ENCODE measurements at places on chromosomes 11 and 22. TPM values are rescaled to one million over a fixed set of nuclear protein-coding genes. Genes with fewer than 3 reads are reported as not detected.

DNA sequence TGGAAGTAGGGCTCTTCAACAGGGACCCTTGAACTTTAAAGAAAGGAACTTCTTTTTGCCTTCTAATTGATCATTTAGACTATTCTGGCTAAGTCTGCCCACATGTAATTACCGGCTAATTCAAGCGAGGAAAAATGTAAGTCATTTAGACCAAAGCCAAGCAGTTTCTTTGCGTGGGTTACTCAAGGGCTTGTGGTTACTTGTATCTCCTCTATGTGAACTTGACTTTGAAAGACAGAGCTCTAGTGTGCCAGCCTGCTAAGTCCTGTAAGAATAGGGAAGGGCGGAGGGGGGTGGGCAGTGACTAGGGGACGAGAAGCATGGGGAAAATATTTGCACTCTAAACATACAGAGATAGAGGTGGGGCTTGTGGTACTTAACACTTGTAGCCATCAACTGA is 145.2 kb upstream of the TEAD1 start:
- DNase-seq: no peak

- no peak for DNase-seq
Measured at GRCh38 chr11:86161336-86161735, 83.2 kb upstream of the EED start.

DNA sequence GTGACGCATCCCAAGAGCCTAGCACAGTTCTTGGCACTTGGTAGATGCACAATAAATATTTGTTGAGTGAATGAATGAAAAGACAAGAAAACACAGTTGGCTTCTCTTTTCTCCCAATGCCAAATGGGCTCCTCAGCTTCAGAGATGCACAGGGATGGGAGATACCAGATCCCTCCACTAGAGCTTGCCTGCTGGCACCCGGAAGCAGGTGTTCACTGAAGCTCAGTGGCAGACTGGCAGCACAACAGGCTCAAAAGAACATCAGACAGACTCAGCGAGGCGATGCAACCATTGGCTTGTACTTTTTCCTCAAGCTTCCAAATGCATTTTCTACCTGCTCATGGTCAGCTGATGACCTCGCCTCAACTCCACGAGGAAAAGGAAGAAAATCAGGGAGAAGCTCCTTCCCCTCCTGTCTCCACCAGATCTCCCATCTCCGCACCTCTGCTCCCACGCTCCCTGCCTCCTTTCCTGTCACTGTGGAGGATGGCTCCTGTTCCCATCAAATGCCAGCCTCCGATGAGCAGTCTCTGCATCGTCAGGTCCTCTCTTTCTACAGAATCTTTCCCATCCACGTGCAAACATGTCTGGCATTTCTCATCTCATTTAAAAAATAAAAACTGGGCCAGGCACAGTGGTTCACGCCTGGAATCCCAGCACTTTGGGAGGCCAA is 5.8 kb downstream of the RAPSN start:
- DNase-seq: no peak

DNA sequence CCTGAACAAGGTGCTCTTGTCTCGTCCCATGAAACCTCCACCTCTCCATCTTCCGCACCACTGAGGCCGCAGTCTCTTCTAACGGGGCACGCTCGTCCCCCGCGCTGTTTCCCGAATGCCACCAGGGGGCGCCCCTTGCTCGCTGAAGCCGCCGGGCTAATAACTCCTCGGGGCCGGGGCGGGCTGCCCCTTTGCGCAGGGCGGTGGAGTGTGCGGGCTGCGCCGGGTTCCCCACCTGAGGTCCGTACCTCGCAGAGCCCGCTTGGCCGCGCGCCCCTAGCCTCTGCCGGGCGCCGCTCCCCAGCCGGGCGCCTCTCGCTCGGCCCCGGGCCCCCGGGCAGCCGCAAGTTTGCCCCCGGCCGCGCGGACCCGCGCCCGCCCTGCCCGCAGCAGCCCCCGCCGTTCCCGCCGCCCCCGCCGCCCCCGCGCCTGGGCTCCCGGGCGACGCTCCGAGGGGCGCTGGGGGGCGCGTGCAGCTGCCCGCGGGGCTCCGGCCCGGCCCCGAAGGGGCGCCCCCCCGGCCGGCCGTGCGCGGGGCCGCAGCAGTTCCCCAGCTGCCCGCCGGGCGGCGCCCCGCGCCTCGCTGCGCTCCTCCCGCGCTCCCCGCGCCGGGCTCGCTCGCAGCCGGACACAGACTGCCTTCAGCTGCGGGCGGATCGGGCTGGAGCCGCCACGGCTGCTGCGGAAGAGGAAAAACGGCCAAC is at the start of gene GRIK4:
Gene GRIK4 (plus strand): TSS at position 633 of the 704 bp plus-strand sequence. CDS start 148,571 bp downstream, outside the sequence.
- DNase-seq: peak; percentile 67

Gene VWA5A
- 14.7 TPM for polyA plus RNA-seq

GRCh38 chr11:19632499-19632834 is 80.2 kb upstream of the NAV2 start:
- no peak for DNase-seq

Gene FBXO3
- 65.8 TPM for polyA plus RNA-seq

DNA sequence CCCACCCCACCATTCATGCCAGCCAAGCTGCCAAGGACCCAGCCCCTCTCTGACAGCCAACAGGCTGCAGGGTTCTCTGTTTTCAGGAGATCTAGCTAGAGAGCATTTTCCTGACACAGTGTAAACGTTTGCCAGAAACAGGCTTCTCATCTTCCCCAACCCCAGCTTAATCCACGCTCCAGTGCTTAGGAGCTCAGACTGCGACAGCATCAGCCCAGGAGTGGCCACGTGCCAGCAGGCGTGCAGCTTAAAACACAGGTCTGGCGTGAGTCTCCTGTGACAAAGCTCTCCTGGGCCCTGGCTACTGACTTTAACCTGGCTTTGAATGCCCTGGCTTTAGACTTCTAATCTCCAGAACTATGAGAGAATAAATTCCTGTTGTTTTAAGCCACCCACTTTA is 66.6 kb downstream of the GALNT18 start:
- DNase-seq: peak; percentile 50

DNA sequence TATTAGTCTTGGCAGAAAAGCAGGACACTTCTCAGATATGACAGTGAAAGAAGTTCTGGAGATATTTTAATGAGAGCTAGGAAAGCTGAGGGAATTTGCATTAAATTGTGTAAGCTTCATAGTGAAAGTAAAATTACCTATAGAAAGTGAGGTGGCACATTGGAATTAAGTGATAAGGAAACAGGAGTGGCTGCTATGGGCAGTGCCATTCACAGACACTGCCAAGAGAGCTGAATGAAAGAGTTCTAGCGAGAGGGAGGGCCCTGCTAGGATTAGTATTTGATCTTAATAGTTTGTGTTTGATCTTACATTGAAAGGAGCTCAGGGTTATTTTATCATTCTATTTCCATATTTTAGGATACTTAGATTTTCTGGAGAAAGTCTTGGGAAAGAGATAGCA is 351.9 kb downstream of the DDX10 start:
- no peak for DNase-seq

DNA sequence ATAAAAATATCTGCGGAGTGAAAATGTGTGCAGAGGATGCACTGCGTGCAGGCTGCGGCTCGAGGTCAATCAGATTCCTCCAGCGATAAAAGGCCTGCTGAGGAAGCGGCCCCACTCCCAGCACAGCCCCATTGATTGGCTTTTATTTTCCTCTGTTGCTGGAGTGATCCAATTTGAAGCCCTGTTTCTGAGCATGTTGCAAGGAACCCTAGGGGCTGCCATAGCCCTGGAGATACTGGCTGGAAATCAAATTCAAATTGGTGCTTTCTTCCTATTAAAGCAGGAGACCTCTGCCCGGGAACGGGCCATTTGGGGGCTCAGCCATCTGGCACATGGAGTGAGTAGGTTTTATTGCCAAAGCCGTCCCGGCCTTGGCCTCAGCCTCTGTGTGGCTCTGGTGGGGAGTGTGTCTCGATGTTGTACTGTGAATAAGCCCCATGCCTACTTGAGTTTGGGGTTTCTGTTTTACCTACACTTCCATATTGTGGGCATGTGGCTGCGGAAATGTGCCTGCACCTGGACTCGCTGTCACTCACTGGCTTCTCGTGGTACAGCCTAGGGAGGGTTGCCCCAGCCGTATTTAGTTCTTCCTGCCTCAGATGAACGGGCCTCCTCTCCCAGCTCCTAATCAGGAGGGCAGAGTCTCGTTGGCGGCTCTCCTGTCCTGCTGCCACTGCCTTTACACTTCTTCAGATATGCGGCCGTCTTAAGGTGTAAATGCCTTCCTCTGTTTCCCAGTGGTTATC is 25.6 kb downstream of the PARVB start:
- no peak for DNase-seq

- no peak for DNase-seq
Measured at GRCh38 chr11:120978701-120979100, 45.2 kb upstream of the TBCEL start.

DNA sequence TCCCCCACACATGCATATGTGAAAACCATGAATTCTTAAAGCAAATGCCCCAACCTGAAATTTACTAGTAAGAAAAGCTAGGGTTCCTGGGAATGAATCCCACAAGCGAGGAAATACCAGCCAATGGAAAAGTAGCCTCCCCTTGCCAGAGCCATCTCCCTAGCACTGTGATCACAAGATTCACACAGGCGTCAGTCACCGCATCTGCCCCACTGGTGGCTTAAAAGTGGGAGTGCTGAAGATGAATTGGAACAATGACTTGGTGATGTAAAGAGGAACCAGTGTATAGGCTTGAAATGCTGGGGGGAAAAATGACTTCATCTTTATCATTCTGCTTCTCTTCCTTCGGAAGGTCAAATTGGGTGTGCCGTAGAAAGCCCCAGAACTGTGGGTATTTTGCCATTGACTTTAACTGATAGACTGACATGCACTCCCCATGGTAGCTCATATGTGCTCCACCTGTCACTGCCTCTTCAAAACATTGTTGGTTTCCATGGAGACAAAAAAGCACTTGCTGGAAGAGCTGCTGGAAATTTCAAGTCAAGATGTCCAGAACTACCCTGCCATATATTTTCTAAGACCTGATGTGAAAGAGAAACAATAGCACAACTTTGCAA is 19.2 kb upstream of the ASPHD2 start:
- DNase-seq: no peak

Gene IL18BP
- polyA plus RNA-seq: 8.8 TPM

Gene C11orf65
- 2.7 TPM for polyA plus RNA-seq

- DNase-seq: no peak
Measured at GRCh38 chr11:111512296-111513239, at the start of gene BTG4. BTG4 (minus strand) TSS chr11:111512386; CDS start chr11:111498776, 13,610 bp downstream.

Gene MS4A6A
- 17.5 TPM for polyA plus RNA-seq

GRCh38 chr11:112859787-112860186 is 101.4 kb upstream of the NCAM1 start:
- DNase-seq: no peak

- no peak for DNase-seq
Measured at GRCh38 chr11:127943763-127944162, 643.6 kb downstream of the ETS1 start.

- DNase-seq: no peak
Measured at GRCh38 chr11:6237761-6238302, 1.1 kb upstream of the CNGA4 start.

DNA sequence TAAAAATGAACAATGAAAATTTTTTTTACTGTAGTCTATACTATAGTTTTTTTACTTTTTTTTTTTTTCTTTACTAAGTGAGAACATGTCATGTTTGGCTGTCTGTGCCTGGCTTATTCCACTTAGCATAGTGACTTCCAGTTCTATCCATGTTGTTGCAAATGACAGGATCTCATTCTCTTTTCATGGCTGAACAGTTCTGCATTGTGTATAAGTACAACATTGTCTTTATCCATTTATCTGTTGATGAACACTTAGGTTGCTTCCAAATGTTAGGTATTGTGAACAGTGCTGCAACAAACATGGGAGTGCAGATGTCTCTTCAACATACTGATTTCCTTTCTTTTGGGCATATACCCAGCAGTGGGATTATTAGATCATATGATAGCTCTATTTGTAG is 88.1 kb upstream of the CCDC90B start:
- DNase-seq: no peak
